ENCODE measurements at places on chromosomes 5 and 9. TPM values are rescaled to one million over a fixed set of nuclear protein-coding genes. Genes with fewer than 3 reads are reported as not detected.

The N4BP3 gene
- total RNA-seq: 3.7 TPM

The SLC46A2 gene
- total RNA-seq: not detected

The CAMK2A gene
- total RNA-seq: not detected

The CLTB gene
- 47.8 TPM for total RNA-seq

The ISCA1 gene
- 27.4 TPM for total RNA-seq

The DDX4 gene
- not detected for total RNA-seq

The CDO1 gene
- 0.55 TPM for total RNA-seq

The TMC1 gene
- total RNA-seq: not detected

The SPINK4 gene
- total RNA-seq: not detected

The SEMA5A gene
- not detected for total RNA-seq

The SPINK13 gene
- not detected for total RNA-seq

The INSL4 gene
- not detected for total RNA-seq

The FCN1 gene
- not detected for total RNA-seq

Data from activated CD4-positive, alpha-beta T cell treated with anti-CD3 and anti-CD28 coated beads for 36 hours (primary cell).